ENCODE measurements at places on chromosomes 4 and X.

GRCh38 chr4:26420438-26420837 lies 69.8 kb downstream of the CCKAR start:
- peak; percentile 68 for DNase-seq

GRCh38 chrX:39903937-39904336 lies 193.8 kb downstream of the BCOR start:
- peak; percentile 35 for DNase-seq

- DNase-seq: peak; percentile 23
Observed at GRCh38 chr4:183722731-183723560, 63.9 kb downstream of the TRAPPC11 start.

- no peak for DNase-seq
Observed at GRCh38 chr4:13543839-13544605, at the start of gene NKX3-2. TSS of gene NKX3-2 (minus strand) at chr4:13544508. CDS start at chr4:13544414, 94 bp downstream.

GRCh38 chrX:153689654-153690465 lies 2.1 kb downstream of the SLC6A8 start:
- DNase-seq: no peak

GRCh38 chr4:70531981-70532380 lies 13.6 kb downstream of the AMTN start:
- no peak for DNase-seq

GRCh38 chrX:123223859-123224258 lies 39.8 kb downstream of the GRIA3 start:
- no peak for DNase-seq

DNA sequence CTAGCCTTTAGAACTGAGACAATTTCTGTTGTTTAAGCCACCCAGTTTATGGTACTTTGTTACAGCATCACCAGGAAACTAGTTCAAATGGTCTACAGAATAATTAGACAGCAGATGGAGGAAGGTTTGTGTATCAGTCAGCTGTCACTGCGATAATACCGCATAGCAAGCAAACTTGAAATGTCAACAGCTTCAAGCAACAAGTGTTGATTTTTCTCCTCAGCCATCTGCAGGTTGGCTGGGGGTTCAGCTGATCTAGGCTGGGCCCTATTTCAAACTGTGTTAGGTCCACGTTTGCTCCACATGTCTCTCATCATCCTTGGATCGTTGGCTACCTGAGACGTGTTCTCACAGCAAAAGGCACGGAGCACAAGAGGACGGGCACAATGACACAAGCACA lies 19.2 kb upstream of the PHEX start:
- DNase-seq: no peak

- DNase-seq: no peak
Observed at GRCh38 chr4:73142995-73143547, 73.6 kb upstream of the COX18 start.

DNA sequence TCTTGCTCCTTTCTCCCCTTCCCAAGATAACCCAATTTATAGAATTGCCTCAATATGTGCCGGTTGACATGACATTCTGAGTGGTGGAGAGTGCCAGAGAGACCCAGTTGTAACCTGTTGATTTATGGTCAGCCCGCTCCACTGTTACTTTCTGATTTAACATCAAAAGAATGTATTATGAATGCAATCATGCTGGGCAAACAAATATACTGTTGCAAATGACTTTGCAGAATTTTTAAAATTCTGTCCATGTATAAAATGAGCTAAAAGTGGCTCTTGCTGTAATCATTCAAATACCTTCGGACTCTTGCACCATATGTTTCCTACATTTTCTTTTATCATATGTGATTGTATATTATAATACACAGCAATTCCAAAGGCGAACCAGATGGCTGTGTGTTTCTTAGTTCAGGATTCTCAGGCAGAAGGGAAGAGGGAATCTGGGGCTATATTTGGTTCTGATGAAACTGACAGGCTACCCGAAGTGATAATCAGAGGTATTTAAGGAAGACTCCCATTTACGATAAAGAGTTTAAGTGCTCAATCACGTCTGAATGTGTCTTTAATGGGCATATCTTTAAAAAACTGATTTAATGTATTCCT lies 131.7 kb downstream of the CLCN4 start:
- DNase-seq: peak; percentile 13

- DNase-seq: no peak
Observed at GRCh38 chr4:6908432-6909112, 1.1 kb upstream of the TBC1D14 start.

Measured in astrocyte of the spinal cord (primary cell).